NCI-H1105 treated with DMSO at 0.1 percent for 48 hours (cell line): ENCODE measurements at places on chromosomes 7 and 10.

- DNase-seq = no peak
Observed at GRCh38 chr10:7007600-7008190, 403.1 kb downstream of the SFMBT2 start.

- peak; percentile 66 for DNase-seq
Observed at GRCh38 chr7:28026237-28026636, 154.4 kb downstream of the JAZF1 start.

DNA sequence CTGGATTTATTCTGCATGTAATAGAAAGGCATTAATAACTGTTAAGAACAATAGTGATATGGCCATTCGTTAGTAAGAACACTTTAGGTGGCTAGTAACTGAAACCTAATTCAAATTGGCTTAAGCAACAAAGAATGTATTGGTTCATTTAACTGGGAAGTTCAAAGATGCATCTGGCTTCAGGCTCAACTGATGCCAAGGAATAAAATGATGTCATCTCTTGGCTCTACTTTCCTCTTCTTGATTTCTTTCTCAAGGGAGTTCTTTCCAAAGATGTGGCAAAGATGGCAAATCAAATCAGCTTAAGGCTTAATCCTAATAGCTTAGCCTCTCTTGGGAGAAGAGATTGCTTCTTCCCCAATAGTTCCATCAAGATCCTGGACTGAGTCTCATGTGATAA is 51.6 kb downstream of the PIK3CG start:
- no peak for DNase-seq

DNA sequence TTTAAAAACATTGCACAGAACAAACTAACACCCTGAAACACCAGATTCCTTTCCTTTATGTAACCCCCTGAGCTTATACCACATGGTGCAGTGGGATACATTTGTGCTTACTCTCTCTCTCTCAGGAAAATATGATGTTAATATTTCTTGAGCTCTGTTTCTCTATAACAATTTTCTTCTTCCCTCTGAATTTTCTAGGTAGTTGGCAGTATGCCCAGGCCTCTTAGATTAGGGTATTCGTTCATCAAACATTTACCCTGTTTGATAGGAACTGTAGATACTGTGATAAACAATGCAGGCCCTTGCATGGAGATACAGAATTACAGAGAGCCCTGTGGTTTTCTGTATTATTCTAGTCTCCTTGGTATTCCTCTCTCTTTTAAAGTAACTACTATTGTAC is 567.8 kb downstream of the IPMK start:
- peak; percentile 62 for DNase-seq

- peak; percentile 88 for DNase-seq
Observed at GRCh38 chr10:85916994-85917573, 449.5 kb downstream of the GRID1 start.

- no peak for DNase-seq
Observed at GRCh38 chr7:107353701-107354100, 116.2 kb upstream of the GPR22 start.

DNA sequence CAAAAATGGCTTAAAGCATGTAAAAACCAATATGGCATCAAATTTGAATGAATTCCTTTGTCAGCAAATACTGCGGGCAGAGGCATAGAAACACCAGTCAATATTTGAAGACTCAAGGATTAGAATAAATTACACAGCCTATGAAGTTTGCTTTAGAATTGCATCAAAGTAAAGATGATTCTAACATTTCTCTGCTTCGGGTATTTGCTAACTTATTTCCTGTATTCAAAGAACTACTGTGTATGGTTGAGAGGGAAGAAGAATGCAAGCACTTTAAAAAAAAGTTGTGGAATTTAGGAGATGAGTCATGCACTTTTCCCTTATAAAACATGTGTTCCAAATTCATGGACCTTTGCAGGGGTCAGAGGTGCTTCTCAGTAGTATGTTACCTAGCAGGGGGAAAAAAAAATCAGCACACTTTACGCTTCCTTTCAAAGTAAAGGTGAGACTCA is 90.1 kb downstream of the PIP4K2A start:
- DNase-seq = no peak

- DNase-seq = no peak
Observed at GRCh38 chr10:1782841-1783240, 45.5 kb upstream of the ADARB2 start.
